COLO829 (cell line): ENCODE measurements at places on chromosomes 7 and 10.

GRCh38 chr10:4833286-4833685, 7.3 kb downstream of the AKR1E2 start:
- no peak for DNase-seq

GRCh38 chr7:18866359-18867036, 250.9 kb downstream of the TWIST1 start:
- DNase-seq = peak; percentile 99

GRCh38 chr7:20798694-20799121, 12.0 kb upstream of the SP8 start:
- DNase-seq = no peak

DNA sequence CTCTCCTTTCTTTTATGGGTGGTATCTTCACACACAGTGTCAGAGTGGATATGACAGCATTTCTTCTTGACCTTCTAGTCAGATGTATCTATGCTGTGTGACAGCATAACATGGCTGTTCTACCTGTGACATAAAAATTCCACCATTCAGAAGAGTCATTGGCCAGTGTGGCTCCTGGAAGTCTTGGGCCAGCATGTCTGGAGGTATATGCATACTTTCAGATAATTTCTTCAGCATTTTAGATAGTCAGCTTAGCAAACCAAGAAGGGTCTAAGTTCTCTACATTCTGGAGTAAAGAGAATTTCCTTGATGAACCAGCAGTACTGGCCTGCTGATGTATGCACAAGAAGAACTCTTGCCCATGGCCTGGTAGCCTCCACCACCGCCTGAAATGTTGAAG, 179.3 kb downstream of the BMPER start:
- no peak for DNase-seq

- DNase-seq = no peak
Observed at GRCh38 chr10:47042199-47042473, 130.9 kb downstream of the PTPN20 start.

- DNase-seq = no peak
Observed at GRCh38 chr7:30312178-30312577, 27.8 kb downstream of the ZNRF2 start.

DNA sequence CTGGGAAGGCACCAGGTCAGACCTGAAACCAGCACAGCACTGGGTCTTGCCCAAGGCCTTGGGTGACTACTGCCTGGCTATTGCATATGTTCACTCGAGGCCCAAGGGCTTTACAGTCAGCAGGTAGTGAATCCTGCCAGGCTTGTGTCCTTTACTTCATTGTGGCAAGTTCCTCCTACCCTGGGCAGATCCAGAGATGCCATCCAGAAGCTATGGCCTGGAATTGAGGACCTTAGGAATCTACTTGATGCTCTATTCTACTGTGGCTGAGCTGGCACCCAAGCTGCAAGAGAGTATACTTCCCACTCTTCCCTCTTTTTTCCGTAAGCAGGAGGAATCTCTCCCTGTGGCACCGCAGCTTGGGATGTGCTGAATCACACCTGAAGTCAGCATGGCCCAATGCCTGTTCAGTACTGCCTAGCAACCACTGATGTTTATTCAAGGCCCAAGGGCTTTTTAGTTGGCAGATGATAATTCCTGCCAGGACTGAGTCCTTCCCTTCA, 246.7 kb upstream of the CTBP2 start:
- no peak for DNase-seq

DNA sequence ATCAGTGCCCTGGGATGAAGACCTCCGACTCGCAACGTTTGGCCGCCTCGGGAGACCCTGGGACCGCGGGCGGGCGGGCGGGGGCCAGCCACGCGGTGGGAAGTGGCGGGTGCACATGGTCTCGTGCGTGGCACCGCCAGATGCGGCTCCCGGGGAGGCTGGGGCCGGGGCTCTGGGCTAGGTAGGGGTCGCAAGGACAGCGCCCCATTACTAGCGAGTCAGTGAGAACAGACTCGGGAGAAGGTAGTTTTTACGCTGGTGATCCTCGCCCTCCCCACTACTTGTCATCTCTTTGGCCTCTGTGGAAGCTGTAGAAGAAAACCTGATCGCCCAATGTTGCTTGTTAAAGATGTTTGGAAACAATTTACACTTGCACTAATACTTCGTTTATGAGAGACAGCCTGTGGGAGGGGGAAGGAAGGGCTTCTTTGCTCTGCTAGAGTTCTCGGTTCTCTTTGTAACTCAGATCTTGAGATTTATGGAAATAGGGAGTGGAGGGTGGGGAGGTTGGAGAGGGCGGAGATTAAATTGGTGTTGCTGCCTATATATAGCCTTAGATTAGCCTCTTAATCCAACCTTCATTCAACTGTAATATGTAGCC, 591 bp downstream of the BZW2 start:
- peak; percentile 27 for DNase-seq

GRCh38 chr10:12975906-12976305, 25.6 kb downstream of the CCDC3 start:
- no peak for DNase-seq

GRCh38 chr7:70696201-70696754, 435.7 kb upstream of the GALNT17 start:
- no peak for DNase-seq

GRCh38 chr7:129616530-129616929, 5.0 kb downstream of the NRF1 start:
- no peak for DNase-seq

DNA sequence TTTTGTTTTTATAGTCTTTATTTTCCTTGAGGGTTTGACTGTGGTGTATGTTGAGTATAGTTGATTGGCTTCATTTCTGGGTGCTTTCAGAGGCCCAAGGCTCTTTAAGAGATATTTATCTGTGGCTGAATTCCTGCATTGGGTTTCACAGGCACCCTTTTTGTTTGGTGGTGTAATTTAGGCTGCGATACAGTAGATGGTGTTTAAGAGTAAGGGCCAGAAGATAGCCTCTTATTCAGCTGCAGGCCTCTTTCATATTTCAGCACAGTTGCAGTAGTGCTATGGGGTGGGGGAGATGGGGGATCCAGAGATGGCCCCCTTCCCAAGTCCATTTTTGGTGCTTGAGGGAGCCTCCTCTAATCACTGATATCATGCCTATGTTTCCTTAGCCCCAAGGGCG, 69.7 kb downstream of the MGAM2 start:
- DNase-seq = no peak

- no peak for DNase-seq
Observed at GRCh38 chr10:70811881-70812280, 3.9 kb upstream of the SGPL1 start.

- no peak for DNase-seq
Observed at GRCh38 chr7:20785157-20786048, 1.3 kb downstream of the SP8 start.

DNA sequence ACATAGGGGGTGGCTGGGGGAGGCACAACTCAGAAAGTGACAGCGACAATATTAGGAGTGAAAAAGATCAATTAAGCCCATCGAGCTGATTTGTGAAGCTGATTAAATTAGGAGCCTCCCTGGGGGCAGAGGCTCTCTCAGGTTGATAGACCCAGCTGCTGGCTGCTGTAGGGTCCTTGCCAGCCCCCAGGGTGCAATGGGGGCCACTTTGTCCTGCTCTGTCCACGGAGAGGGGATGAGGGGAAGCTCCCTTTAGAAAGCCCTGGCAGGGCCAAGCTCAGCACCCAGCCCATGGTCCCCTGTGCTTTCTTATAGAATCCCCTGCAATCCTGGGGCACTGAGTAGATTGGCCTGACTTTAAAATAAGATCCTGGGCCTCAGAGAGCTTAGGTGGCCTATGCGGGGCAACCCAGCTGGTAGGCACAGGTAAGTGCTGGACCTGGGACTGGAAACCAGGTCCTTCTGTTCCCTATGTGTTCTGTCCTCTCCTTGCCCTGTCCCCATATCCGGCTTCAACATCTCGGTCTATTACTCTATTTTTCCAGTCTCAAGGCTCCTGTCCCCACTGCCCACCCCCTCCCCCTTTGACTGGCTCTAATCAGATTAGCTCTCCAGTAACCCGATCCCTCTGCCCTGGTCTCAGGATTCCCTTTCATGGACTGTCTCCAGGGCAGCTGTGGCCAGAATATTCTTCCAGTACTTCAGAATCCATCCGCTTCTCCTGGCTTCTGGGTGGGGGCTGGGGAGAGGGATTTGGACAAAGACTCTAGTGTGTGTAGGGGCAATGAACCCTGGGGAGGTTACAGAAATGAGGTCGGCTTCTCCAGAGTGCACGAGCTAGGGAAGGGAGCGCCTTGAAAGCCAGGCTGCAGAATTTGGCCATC, 259.6 kb downstream of the RPS24 start:
- DNase-seq = peak; percentile 48

- no peak for DNase-seq
Observed at GRCh38 chr10:29237786-29238185, 51.1 kb upstream of the LYZL1 start.

- DNase-seq = no peak
Observed at GRCh38 chr7:1813394-1814088, 143.5 kb downstream of the ELFN1 start.

GRCh38 chr7:43679210-43680068, 49.9 kb downstream of the COA1 start:
- no peak for DNase-seq

GRCh38 chr10:113718969-113719822, 32.3 kb upstream of the PLEKHS1 start:
- DNase-seq = no peak

DNA sequence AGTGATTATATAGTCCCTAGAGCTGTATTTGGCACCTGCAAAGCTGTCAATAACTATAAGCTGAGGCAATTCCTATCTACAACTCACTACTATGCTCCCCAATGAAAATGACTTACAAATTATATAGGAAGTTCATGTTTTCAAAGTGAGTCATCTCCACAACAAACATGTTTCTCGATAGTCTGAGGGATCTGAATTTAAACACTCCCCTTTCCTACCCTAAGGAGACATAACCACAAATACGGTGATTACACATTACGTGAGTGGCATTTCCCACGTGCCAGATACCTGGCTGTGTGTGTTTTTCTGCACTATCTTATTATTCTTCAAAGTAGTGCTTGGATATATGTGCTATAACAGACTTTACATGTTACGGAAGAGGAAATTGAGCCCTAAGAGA, 122.5 kb upstream of the C1QL3 start:
- DNase-seq = no peak

DNA sequence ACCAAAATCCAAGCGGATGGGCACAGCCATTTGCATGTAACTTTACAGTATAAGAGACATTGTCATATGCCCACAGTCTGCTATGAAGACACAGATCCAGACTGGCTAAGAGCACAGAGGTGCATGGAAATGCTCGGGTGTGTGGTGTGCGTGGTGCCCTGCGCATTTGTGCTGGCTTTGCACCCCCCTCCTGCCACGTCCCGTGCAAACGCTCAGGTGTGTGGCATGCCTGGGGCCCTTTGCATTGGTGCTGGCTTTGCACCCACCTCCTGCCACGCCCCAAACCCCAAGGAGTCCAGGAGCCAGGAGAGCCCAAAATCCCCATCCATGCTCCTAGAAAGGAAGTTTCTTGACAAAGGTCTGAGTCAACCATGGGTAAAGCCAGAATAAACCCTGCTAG, 306.2 kb downstream of the PTPRN2 start:
- DNase-seq = no peak

DNA sequence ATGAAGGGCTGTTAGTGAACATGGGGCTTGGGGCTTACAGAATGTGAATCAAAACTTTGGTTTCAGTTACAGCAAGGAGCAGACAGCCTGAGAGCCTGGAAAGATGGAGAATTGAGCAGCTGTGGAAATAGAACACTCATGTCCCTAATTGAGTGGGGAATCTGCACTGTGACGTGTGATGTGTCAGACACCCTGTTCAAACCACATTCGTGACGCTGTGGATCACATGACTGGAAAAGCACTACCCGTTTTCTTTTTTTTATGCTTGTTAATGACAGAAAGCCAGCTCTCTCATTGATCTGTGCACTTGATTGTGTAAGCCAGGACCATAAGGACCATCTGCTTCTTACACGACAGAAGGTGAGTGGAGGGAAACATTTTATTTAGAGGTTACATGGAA, 15.1 kb upstream of the TBX20 start:
- no peak for DNase-seq

GRCh38 chr10:83373671-83374070, 765.6 kb upstream of the GHITM start:
- DNase-seq = peak; percentile 4

- no peak for DNase-seq
Observed at GRCh38 chr10:129602938-129603535, 136.0 kb downstream of the MGMT start.

GRCh38 chr10:81096558-81096957, 558.9 kb downstream of the SH2D4B start:
- DNase-seq = no peak

- no peak for DNase-seq
Observed at GRCh38 chr7:80387634-80388193, 124.2 kb downstream of the GNAT3 start.

- no peak for DNase-seq
Observed at GRCh38 chr7:128804484-128804883, 12.7 kb downstream of the CCDC136 start.

- no peak for DNase-seq
Observed at GRCh38 chr10:60901561-60902235, 42.3 kb downstream of the RHOBTB1 start.

GRCh38 chr7:100837099-100837836, 9.9 kb upstream of the EPHB4 start:
- DNase-seq = peak; percentile 93

DNA sequence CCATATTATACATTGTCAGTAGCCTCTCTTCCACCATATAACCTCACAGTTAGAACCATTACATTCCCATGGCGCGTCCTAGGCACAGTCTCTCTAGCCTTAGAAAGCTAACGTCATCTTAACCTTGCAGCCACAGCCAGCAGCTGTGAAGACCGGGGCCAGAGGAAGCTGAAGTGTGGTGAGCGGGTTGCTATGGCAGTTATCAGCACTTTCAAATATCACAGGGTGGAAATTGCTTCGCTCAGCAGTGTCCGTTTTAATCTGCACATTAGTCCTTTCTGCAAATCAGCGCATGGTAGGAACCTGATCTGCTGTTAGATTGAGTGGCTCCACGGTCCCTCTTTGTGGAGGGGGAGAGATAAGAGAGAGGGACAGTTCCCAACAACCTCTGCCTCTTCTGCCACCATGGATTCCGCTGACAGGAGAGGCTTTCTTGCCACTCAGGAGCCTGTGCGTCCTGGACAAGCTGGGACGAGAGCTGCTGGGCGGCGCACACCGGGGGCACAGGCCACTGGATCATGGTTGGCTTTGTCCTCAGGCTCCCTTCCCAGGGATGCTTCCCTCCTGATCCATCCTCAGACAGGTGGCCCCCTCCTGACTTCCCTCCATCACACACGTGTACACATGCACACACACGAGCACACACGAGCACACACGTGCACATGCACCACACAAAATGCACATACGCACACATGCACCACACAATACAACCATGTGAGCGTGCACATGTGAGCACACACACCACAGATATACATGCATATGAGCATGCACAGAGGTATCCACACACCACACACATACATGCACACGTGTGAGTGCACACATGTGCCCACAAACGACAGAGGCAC, 93.8 kb downstream of the WDR37 start:
- DNase-seq = no peak
